Kasumi-1 (cell line): ENCODE measurements at places on chromosomes 3 and 15.
A peak's percentile ranks its signal among the peaks of the same experiment; 100 is the strongest.

DNA sequence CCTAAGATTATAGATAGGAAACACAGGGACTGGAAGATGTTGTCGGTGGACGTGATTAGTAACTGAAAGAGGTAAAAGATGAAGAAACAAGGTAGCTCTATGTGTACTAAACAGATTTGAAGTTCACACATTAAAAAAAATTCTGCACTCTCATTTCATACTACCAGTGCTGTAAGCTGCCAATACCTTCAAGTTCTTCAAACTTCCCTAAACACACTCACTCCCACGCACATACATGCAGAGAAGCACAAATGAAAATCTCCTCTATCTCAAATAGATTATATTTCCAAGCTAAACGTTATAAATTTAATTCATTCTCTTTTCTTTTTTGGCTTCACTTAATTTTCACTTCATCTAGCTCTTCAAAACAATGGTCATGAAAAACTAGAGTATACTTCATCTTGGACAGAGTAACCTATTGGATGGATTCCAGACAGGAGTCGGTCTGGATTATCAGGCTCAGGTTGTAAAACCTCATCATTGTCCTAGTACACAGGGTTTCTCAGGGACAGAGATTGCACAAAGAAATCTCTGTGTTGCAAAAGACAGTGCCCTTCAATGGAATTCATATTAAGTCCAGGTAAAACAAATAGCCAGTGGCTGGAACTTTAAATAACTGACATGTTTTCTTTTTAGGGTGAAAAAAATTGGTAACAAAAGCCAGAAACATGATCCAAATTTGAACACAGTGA is 408.1 kb upstream of the ZNF385D start:
- peak; percentile 22 for DNase-seq

DNA sequence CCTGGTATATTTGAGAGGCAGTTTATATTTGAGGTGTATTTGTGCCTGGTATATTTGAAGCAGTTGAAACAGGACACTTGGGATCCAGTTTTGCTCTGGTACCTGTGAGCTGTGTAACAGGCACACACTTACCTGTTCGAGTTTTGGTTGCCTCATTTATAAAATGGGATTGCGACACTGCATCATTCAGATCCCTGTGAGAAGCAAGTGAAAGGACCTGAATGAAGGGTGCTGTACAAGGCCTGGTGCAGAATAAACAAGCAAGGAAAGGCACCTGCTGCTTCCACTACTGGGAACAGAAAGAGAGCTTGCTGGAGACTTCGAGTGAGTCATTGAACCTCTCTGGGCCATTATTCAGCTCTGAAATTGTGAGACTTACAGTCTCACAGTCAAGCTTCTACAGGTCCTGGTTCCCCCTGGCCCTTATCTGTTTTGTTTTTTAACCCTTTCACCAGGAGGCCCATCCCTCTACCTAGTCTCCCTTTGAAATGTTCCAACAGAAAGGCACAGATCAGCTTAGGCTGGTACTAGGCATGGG is 11.5 kb downstream of the FETUB start:
- no peak for DNase-seq

DNA sequence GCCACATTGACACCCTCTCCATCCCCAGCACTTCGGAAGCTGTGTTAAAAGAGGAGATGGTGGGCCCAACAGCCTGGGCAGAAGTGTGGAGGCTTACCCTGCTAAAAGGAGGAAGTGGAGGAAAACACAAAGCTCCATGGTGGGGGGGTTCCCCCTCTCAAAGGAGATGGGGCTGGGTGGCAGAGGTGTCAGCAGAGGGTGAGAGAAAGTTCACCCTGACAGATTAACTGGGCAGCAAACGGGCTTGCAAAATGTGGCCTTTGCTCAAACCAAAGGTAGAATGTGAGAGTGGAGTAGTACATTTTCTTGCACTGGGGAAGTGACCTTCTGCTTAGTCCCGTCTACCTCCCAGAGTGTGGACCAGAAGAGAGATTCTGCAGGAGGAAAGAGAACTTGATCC is 44.7 kb downstream of the MYO1E start:
- peak; percentile 2 for DNase-seq

- peak; percentile 62 for DNase-seq
Observed at GRCh38 chr15:66774001-66774814, 72.2 kb downstream of the SMAD6 start.

- no peak for DNase-seq
Observed at GRCh38 chr3:187736418-187736871, 8.8 kb downstream of the BCL6 start.
